ENCODE measurements at places on chromosomes 7 and 10.

DNA sequence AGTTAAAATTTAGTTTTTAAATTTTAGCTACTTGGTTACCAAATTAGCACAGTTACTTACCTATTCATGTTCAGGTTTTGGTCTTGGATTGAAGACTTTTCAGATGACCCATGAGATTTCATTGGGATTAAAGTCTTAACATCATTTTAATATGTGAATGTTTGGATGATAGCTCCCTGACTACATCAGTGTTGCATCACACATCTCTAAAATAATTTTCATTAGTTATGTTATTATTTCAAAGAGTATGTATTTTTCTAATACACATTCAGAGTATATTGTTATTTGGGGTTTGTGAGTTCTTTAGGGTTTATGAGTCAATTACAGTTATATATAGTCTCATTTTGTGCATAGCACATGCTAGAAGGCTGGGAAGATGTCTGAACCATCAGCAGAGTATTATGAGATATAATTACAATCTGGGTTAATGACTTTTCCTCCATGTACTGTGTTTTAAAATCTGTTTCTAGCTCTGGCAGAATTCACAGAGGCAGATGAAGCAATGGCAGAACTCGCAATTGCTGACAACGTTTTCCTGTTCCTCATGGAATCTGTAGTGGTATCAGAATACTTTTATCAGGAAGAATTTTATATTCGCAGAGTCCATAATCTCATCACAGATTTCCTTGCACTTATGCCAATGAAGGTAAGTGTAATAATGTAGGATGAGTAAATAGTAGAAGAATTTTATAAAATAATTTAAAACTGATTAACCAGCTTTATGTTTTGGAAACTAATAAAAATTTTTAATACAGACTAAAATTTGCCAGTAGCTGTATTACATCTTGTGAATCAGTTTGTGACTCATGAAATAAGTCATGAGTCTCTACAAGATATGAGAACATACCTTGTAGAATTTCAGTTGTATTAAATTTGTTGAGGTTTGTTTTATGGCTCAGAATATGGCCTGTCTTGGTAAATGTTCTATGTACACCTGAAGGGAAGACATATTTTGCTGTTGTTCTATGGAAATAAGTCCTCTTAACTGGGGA, 26.9 kb downstream of the NUP205 start:
- DNase-seq: no peak

DNA sequence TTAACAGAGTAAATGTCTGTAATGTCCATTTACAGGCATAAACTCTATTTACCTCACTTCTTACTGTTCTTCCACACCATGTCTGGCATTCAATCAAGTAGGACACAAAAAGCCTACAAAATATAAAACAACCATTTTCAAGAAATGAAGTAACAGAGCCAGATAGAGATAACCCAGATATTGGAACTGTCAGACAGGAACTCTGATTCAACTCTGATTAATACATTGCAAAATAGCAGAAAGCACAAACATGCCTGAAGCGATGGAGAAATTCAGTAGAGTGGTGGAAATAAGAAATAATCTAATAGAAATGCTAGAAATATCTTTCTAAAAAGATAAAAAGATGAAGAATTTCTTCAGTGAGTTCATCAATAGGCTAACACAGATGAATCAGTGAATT, 964.4 kb downstream of the PCDH15 start:
- DNase-seq: no peak

- DNase-seq: no peak
Measured at GRCh38 chr7:131288450-131288849, 39.2 kb upstream of the MKLN1 start.

DNA sequence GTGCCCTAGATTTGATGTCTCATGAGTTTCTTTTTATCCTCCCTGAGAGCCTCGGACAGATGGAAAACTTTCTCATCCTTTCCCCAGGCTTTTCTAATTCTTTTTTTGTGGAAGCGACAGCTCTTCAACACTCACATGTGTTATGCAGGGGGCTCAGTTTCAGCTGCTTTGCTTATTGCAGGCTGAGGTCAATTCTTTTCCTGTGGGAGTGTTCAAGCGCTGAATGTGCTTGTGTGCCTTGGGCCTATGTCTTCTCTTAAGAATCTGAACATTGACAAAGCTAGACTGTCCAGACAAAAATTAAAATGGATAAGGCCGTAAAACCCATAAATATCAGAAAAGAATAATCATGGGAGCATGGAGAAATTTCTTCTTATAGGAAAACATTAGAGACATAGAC, 125.2 kb upstream of the STEAP4 start:
- no peak for DNase-seq

DNA sequence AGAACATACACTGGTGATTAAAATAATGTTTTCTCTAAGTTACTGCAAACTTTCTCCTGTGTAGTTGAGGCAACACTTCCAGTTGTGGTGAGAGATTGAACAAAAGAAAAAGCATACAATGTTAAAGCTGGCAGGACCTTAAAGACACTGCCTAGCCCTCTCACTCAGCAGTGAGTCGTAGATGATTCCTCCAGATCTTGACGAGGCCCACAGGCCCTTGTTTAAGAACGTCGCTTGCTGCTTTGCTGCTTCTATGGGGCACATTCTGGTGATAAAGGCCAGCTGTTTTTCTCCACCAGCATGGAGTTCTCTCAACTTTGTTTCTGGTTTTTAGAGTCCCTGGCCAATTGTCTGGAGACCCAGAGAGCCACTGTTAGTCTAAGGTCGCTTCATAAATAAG, 2.8 kb upstream of the DENND11 start:
- no peak for DNase-seq

GRCh38 chr7:139635526-139636302, 112.2 kb downstream of the CLEC2L start:
- DNase-seq: peak; percentile 76

GRCh38 chr10:77490534-77491314, 146.9 kb downstream of the KCNMA1 start:
- DNase-seq: no peak

GRCh38 chr10:77531441-77532001, 106.1 kb downstream of the KCNMA1 start:
- DNase-seq: no peak

GRCh38 chr10:54985732-54986131, 184.7 kb upstream of the PCDH15 start:
- no peak for DNase-seq

GRCh38 chr7:151782598-151783448, 94.1 kb downstream of the PRKAG2 start:
- peak; percentile 92 for DNase-seq

DNA sequence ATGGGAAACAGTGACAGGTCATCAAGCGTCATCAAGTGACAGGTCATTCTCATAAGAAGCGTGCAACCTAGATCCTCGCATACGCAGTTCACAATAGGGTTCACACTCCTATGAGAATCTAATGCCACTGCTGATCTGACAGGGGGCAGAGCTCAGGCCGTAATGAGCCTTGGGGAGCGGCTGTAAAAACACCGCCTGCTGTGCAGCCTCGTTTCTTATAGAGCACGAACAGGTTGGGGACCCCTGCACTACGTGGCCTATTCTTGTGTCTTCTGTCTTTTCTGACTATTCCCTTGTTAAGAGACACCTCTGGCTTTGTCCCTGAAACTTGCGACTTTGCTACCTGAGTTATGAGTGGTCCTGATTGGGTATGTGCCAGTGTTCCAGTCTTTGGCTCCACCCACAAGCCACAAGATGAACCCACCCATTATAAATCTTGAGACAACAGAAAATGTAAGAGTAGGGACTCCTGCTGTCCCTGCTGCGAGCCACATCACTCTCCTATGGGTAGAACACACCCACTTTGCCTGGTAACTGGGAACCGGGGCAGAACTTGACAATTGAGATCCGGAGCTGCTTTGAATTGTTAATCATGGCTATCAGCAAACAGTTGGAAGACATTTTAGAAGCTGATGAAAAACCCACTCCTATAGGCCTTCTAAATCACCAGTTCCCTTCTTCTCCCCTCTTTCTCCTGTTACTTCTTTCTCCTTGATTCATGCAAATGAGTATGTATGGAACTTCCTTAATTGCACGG, 55.8 kb upstream of the EXOC4 start:
- no peak for DNase-seq

DNA sequence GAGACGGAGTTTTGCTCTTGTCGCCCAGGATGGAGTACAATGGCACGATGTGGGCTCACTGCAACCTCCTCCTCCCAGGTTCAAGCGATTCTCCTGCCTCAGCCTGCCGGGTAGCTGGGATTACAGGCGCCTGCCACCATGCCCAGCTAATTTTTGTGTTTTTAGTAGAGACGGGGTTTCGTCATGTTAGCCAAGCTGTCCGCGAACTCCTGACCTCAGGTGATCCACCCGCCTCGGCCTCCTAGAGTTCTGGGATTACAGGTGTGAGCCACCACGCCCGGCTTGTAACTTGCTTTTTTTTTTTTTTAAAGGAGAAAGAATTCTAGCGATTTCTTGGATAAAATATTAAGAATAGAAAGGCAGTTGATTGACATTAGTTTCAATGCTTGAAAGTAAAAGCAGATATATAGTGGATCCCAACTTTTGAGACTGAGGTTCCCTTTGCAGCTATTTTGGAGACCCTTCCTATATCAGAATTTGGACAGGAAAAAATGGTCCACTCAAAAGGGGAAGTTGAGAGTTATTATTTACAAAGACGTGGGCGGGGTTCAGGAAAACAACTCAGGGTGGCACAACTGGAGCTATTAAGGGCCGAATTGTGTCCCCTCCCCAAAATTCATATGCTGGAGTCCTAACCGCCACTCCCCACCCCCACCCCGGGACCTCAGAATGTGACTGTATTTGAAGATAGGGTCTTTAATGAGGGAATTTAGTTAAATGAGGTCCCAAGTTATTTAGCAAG, 1.3 kb upstream of the ERCC6 start:
- no peak for DNase-seq

GRCh38 chr7:34501156-34501555, 156.9 kb upstream of the NPSR1 start:
- no peak for DNase-seq

DNA sequence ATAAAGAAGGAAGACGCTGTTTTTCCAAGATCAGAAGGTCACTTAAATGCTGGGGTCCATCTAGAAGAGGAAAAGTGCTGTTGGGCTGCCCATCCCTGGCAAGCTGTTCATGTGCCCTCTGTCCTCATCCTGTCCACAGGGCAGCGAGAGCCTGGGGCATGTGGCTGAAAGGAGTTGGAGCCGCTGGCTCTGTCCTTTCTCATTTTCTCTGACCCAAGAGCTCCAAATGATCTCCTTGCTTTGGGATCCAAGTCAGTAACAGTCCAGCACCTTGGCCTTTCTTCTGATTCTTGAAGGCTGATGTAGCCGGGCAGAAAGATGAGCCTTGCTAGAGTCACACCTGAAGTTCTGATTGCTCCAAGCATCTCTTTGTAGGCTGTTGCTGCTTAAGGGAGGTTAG, 44.4 kb downstream of the SPDYE5 start:
- no peak for DNase-seq

DNA sequence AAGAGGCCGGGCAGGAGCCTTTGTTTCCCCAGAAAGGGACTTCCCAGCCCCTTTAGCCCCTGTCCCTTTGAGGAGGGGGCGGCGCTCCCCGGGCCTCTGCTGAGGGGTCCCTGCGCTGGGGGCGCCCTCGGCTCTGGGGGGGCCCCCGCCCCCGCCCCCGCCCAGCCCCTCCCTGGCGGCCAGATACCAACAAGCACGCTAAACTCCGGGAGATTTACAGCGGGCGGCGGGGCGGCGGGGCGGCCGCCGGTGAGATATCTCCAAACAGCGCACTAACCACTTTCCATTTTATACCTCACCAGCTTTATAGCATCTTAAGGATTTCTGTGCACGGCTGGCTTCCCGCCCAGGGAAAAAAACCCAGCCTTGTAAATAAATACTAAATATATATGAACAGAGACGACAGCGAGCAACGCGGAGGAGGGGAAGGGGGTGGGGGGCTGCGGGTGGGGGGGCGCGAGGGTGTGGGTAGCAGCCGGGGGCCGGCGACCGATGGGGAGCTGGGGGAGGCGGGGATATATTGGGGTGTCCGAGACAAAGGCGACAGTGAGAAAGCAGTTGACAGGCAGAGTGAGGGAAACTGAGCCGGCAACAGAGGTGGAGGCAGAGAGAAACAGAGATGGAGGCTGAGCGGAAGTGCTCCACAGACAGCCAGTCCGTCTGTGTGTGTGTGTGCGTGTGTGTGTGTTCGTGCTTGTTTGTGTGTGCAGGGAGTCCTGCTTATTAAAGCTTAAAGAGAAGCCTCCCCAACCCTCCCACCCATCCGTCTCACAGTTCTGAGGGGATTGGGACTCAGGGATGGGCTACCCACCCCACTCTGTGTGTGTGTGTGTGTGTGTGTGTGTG, 85.8 kb downstream of the HIF1AN start:
- DNase-seq: peak; percentile 60

- DNase-seq: no peak
Measured at GRCh38 chr10:988667-989545, 672 bp downstream of the GTPBP4 start.

DNA sequence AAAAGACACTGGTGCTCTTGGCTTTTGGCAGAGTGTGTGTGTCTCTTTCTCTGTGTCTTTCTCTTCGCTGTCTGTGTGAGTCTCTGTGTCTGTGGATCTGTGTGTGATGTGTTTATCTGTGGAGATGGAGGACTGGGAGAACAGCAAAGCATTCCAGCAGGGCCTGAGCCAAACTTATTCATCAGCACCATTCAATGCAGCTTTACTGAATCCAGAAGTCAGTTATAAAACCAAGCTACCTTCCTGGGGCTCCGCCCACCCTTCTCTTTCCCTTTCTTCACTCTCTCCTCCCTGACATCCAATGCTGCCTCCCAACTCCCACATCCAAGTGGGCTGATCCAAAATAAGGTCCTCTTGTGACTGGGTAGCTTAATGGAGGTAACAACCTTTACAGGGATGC, 3.9 kb downstream of the SGMS1 start:
- no peak for DNase-seq

DNA sequence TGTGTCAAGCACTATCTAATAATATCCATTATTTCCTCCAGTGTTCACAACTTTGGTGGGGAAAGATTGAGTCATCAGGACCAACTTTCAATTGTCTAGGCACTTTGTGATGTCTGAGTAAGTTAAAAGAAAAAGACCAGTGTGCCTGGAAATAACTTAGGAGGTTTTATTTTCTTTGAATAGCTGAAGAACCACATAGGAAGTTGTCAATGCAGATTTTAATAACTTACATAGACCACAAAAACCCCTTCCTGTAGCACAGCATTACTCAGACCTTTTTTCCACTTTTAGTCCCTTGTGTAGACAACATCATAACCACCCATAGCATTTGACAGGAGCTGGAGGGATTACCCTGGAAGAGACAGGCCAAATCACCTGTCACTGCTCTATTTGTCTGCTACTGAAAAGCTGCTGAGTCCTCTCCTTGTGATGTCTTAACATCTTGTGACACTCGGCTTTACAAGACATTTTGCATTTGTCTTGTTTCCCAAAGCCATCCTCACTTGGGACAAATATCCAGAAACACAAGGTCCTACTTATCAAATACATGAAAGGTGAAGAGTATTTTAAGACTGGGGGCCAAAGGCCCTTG, 241.5 kb upstream of the PTER start:
- no peak for DNase-seq
